Stimulated activated CD4-positive, alpha-beta T cell treated with anti-CD3 and anti-CD28 coated beads, Interleukin-1b, Interleukin-23, amount 100 ng/mL, for 48 hours (primary cell): ENCODE measurements at places on chromosomes 4 and X.

DNA sequence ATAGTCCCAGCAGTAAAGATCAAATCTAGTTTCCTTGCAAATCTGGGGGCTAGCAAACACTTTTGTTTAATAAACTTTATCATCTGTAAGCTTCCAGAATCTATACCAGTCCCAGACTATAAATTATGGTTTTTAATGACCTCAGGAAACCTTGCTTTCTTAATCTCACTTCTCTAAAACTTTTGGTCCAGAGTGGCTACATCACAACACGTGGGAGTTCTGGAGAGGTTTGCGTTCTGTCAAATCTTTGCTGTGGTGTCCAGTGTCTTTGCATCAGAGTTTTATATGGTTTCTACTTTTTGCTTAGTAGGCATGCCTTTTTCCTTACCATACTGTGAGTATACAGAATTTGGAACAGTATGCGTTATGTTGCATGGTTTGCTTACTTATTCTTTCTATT is 193.9 kb downstream of the ANK2 start:
- no peak for DNase-seq

DNA sequence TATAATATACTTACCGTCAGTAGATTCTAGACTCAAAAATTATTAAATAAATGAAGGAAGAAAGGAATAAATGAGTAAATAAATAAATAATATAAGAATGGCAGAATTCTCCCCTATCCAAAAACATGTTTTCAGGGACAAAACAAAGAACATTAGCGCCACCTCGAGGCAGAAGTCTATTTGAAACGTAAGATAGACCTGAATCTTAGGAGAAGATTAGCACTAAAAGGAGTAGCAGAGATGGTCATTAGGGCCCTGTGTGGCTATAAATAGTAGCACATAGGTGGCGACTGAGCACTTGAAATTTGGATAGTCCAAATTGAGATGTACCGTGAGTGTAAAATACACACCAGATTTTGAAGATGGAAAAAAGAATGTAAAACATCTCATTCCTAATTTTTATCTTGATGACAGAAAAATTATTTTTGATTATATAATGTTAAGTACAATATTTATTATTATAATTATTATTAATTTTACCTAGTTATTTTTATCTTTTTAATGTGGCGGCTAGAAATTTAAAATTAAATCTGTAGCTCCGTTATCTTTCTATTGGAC is 24.3 kb upstream of the SRD5A3 start:
- DNase-seq: peak; percentile 57

DNA sequence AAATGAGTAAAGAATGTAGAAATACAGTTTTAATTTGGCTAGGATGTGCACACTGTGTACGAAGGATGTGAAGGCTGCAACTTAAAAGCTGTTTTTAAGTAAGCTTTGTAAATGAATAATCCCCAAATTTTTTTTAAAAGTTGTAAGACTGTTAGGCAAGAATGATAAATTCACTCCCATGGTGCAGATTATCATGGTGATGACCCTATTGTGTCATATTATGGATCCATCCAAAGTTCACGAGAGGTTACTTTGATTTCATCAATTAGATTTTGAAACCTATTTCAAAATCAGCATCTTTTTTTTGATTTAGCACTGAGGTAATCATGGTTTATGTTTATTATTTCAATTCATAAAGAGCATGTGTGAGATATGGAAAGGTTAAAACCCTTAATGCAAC is 62.9 kb upstream of the ETNPPL start:
- no peak for DNase-seq

DNA sequence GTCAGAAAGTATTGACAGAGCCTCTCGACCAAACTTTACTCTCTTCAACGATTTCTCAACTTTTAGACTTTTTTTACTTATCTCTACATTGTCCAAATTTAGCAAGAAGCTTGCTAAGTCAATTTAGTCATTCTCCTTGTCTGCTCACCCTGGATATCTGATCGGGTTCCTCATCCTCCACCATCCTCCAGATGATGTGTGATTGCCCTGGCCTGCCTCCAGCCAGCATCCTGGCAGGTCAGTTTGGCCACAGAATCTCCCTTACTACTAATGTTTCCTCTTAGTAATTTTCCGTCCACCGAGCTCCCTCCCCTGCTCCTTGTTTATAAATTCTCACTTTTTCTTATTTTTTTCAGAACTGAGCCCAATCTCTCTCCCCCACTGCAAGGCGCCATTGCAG is 167.9 kb upstream of the ZFP42 start:
- no peak for DNase-seq

DNA sequence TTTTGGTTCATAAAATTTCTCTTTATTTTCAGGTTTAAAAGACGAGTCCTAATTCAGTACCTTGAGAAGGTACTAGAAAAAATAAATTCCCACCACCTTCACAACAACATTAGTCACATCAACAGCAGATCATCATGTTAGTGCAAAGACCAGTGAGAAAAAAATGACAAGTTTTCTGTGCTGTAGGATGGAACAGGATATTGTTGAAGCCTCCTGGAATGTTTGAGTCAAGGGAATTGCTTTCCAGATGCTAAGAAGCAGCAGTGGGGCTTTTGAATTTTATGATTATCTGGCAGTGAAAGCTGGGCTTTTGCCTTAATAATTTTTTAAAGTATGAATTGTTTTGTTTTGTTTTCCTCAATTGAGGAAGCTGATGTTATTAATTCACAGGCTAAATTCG is 61.0 kb downstream of the INTS6L start:
- DNase-seq: no peak

DNA sequence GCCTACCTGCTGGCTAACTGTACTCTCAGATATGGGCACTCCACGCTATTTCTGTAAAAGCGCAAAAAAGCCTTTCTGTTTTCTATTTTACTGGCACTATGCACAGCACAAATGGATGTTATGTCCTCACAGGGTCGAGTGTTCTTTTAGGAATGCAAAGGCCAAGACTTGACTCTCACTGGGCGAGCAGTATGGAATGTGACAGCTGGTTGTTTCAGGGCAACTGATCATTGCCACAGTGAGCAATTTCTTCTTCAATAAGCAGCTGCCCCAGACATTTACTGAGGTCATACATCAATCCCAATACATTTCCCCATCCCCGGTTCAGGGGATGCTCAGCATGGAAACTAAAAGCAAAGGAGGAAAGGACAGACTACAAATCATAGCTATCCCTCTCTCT is 58.2 kb downstream of the PDE5A start:
- no peak for DNase-seq

GRCh38 chrX:50202539-50202938 is 1.7 kb upstream of the AKAP4 start:
- DNase-seq: no peak

DNA sequence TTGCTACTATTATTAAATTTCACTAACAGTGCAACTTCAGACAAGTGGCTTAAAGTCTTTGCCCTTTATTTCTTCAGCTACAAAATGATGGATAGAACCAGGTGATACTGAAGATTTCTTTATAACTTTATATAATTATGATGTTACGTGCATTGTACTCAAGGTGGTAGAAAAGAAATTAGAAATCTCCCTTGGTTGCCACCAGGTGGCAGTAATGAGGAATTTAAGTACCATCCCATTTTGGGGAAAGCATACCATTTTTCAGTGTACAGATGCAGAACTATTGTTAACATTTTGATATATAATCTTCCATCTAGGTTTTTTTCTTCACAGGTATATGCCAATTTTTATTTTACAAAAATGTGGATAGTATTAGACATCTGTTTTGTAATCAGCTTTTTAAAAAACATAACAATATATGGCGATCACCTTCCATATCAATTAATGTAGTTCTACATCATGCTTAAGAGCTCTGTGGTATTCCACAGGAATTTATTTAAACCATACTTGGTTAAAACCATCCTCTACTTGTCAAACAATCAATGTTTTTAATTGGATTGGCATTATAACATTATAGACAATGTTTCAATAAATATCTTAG is 37.7 kb upstream of the RAB33B start:
- no peak for DNase-seq

DNA sequence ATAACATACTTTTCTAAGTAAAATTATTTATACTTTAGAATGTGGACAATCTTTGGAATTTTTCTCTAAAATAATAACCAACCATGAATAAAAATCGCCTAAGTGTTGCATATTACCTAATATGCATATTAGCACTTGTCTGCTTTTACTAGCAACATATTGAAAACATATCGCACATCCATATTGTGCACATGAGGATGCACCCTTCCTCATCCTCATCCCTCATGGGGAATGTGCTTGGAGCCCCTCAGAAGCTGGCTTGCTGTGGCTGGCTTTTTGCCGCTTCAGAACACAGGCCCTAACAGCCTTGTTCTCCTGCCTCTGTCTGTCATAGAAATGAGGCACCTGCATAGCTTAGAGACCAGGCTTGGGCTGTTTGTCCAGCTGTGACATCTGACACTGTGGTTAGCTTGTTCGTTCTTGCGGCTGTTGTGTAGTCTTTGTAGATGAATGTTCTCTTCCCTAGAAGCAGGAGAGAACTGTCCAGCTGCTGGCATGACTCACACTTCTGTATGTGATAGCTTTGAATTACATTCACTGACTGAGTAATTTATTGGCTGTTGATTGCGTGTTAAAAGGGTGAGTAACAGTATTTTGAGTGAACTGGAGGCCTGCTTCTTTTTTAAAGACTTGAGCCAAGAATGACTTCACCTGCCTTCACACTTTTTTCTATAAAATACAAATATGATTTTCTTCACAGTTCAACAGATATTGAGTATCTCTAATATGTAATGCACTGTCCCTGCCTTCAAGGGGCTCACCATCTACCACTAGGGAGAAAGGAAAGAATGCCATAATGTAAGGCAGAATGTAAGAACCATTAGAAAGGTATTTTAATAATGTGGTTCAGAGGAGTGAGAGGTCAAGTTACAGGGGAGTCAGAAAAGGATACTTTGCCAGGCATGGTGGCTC is 81.9 kb downstream of the HMGB2 start:
- peak; percentile 46 for DNase-seq

- no peak for DNase-seq
Measured at GRCh38 chrX:8629871-8630270, 102.1 kb downstream of the ANOS1 start.

- no peak for DNase-seq
Measured at GRCh38 chrX:138692591-138692990, 18.9 kb downstream of the FGF13 start.

- DNase-seq: no peak
Measured at GRCh38 chr4:188433741-188434315, 294.6 kb downstream of the TRIML1 start.

DNA sequence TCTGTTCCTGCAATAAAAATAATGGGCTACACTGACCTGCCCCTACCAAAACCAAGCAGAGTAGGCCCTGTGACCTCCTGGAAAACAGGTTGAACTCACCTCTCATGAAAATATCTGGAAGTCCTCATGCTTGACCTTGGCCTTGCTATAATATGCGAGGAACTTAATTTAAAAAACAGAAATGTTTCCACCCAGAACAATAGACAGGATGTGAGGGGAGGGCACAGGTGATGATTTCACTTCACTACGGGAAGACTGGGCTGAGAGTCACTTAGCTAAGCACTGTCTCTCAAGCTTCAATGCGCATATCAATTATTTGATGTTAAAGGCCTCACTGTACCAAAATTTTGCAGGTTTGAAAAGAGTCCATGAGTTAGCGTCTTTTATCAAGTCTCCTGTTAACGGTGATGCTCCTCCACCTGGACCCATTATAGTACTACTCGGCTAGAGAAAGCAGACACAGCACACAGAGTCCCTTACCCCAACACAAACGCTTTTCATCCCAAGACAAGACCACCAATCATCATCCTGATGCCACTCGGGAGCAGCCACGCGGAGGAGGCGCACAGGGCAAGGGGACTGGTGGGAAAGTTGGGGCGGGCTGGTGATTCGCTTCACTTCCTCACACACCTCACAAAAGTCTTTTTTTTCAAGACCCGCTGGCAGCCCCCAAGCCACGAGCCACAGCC is 25.9 kb downstream of the ZNF721 start:
- DNase-seq: no peak

- no peak for DNase-seq
Measured at GRCh38 chr4:147325571-147325981, 155.3 kb upstream of the EDNRA start.

- no peak for DNase-seq
Measured at GRCh38 chr4:66489370-66489769, 819.1 kb upstream of the EPHA5 start.

- no peak for DNase-seq
Measured at GRCh38 chr4:66766557-66766956, 778.7 kb downstream of the CENPC start.

DNA sequence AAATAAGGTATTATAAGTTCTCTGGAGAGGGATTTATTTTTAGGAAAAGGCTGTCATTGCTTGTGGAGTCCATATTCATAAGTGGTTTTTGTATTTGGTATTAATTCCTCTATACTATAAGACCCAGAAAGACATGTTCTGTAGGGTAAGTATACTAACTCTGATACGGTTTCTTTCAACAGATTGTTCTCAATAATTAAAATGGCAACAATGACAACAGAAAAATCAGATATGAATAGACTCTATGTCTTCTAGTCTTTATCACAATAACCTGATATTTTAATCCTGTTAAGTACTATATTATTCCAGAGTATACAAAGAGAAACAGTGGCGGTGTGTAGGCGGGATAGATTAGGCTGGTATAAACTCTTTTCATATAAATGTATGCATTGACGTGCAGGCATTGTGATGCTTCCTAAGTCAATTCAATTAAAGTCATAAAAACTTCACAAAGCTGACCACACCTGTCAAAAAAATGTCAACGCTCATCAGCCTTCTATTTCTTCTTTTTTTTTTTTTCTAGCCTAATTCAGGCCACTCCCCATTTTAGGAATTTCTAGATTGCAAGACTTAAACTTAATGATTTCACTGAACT is 150.4 kb downstream of the TRIML1 start:
- DNase-seq: no peak

- no peak for DNase-seq
Measured at GRCh38 chr4:156958276-156959074, 13.1 kb downstream of the PDGFC start.

GRCh38 chr4:53562409-53562808 is 28.9 kb downstream of the LNX1 start:
- no peak for DNase-seq

- no peak for DNase-seq
Measured at GRCh38 chr4:172356016-172356415, 542.8 kb downstream of the GALNTL6 start.

- no peak for DNase-seq
Measured at GRCh38 chr4:57633212-57633859, 523.2 kb upstream of the IGFBP7 start.

- peak; percentile 55 for DNase-seq
Measured at GRCh38 chr4:184983672-184984356, 34.5 kb upstream of the HELT start.

DNA sequence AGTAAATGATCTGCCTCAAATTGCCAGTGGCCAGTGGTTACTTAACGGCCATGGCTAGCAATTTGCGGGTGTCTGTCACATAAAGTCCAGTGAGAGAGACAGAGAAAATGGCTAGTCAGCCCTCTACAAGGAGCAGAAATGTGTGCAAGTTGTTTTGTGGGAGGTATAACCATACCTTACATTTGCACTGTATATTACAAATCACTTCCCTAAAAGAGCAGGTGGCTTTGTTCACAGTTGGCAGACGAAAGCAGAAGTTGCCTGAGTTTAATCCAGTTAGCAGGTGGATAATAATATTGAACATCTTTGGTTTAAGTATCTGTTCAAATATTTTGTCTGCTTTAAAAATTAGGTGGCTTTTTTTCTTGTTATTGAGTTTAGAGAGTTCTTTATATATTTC is 15.6 kb downstream of the SRPX start:
- DNase-seq: no peak

- no peak for DNase-seq
Measured at GRCh38 chr4:77163641-77164040, 6.6 kb downstream of the CCNG2 start.

- no peak for DNase-seq
Measured at GRCh38 chr4:183962419-183962818, 57.3 kb downstream of the STOX2 start.

GRCh38 chr4:1788254-1788973 is 4.7 kb upstream of the FGFR3 start:
- DNase-seq: no peak
